Inflammatory macrophage treated with lipopolysaccharide for 1 hour (primary cell): ENCODE measurements at places on chromosomes 11 and 22.

DNA sequence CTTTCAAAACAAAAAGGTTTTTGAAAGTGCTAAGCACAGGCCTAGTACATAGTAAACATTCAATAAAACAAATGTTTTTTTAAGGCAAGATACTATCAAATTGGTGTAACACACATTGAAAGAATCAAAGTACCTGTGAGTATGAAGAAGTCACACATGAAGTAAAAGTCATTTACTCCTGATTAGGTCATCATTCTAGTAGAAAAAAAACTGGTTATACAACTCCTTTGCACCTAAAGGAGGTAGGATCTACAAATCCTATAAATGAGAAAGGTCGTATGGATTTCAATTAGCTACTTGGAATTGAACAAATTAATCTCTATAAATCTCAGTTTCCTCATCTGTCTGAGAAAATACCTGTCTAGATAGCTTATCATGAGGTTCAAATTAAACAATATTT, 80.8 kb downstream of the SIK3 start:
- DNase-seq, result no peak

DNA sequence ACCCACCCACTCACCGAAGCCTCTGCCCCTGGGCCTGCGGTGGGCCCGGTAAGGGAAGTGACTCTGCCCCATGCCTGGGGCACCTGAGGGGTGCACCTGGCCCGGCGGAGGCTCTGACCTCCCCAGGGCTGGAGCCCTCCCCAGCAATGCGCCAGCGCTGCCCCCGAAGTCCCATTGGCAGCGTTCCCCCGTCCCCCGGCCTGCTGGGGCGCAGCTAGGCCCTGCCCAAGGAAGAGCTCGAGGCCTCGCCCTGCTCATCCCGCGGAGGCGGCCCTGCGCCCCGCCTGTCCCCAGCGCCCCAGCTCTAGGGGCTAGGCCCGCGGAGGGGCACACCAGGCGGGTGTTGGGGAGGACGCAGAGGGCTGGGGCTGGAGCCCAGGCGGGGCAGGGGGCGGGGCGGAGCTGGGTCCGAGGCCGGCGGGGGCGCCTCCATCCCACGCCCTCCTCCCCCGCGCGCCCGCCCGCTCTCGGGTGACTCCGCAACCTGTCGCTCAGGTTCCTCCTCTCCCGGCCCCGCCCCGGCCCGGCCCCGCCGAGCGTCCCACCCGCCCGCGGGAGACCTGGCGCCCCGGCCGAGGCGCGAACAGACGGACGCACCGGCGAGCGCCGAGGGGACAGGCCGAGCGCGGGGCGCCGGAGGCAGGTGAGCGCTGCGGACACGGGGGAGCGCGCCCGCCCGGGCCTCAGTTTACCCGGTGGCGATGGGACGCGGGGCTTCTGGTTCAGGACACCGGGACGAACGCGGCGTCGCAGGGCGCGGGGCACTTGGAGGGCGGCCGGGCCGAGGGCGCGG, at the start of gene EPS8L2:
TSS of gene EPS8L2 (plus strand) at position 586 of the 793 bp plus-strand sequence. CDS start 3,177 bp downstream, outside the sequence.
- no peak for DNase-seq

DNA sequence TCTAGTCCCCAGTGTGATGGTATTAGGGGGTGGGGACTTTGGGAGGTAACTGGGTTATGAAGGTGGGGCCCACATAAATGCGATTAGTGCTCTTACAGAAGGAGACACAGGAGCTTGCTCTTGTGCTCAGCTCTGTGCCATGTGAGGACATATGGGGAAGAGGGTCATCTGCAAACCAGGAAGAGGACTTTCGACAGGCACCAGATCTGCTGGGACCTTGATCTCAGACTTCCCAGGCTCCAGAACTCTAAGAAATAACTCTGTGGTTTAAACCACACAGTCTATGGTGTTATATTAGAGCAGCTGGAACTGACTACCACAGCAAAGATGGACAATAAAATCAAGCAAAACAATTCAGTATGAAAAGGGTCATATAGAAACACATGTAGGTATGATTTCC, 26.7 kb downstream of the NNMT start:
- DNase-seq, result no peak

DNA sequence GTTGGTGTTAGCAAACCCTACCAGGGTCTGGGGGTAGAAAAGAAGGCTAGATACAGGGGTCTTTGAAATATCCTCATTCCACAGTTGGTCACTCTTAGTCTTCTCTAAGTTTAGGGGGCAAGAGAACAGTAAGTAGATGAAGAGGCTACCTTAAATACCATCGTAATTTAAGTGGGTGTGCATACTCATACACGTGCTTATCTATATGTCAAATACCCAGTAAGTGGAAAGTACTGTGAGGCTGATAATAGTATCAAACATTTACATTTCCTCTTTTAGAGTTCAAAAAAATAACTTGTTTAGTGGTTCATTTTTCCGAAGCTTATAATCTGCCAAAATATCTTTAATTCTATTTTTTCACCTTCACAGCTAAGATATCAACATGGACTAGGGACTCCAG, 90.7 kb downstream of the WNT11 start:
- no peak for DNase-seq

DNA sequence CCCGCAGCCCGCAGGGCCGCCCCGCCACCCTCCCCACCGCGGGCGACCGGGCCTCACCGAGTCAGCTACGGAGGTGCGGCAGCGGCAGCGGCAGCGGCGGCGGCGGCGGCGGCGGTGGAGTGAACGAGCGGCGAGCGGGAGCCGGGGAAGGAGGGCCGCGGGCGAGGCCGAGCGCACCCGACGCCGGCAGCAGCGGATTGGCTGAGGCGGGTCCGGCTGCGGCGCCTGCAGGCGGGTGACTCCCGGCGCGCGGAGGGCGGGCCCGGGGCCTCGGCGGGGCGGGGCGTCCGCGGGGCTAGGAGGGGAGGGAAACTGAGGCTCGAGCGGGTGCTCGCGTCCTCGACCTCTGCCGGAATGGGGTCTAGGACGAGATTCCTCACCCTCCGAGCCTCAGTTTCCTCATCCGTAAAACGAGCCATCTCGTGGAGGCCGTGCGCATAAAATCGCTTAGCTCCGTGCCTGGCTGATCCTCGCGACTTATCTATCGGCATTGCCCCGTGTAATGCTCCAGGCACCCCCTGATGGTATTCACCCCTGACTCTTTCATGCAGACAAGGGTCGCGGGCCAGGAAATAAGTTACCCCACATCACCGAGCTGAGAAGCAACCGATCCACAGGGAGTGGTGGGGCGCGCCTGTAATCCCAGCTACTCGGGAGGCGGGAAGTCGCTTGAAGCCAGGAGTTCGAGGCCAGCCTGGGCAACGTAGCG, at the start of gene CPT1A:
TSS of gene CPT1A (minus strand) at position 199 of the 709 bp plus-strand sequence. CDS start 26,442 bp downstream, outside the sequence.
- DNase-seq, result peak; percentile 58

DNA sequence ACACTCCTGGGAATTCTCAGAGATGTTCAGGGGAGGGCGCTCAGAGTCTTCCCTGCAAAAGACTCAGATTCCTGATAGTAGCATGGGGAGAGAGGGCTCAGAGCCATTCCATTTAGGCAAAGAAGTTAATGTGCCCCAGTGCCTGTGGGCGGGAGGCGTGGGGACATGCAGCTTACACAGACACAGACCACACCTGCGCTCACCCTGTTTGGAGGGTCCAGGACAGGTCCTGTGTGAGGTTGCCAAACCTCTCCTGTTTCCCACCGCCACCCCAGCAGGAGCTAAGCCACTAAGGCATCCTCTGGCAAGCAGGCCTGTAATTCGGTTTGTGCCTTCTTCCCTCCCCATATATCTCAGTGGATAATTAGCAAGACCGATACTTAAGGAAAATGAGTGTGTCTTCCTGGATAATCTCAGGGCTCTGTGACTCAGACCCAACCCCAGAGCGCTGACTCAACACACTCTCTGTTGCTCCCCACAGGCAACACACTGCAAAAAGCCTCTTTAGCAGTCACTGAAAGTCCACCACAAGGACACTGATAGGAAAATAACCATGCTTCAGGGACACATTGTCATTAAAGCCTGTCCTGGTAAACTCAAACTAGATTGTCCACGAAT, 118.9 kb upstream of the LMO1 start:
- DNase-seq, result no peak

DNA sequence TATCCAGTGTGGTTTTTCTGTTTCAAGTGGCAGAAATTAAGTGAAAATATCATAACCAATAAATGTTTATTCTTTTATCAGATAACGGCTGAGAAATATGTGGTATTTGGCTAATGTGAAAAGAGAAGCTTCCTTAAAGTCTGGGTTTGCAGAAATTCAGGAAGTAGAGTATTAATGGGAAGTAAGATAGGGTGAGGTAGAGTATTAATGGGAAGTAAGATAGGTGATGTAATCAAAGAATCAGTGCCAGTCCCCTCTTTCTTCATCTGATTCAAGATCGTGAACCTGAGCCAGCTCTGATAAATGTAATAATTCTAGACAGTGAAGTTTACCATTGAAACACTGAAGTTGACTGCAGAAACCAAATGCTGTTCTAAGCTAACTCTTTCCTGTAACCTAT, 30.9 kb downstream of the TRPC6 start:
- no peak for DNase-seq

- DNase-seq, result no peak
Observed at GRCh38 chr11:132719684-132720083, 812.6 kb downstream of the OPCML start.

GRCh38 chr11:120704256-120704750, 192.8 kb downstream of the GRIK4 start:
- DNase-seq, result no peak

DNA sequence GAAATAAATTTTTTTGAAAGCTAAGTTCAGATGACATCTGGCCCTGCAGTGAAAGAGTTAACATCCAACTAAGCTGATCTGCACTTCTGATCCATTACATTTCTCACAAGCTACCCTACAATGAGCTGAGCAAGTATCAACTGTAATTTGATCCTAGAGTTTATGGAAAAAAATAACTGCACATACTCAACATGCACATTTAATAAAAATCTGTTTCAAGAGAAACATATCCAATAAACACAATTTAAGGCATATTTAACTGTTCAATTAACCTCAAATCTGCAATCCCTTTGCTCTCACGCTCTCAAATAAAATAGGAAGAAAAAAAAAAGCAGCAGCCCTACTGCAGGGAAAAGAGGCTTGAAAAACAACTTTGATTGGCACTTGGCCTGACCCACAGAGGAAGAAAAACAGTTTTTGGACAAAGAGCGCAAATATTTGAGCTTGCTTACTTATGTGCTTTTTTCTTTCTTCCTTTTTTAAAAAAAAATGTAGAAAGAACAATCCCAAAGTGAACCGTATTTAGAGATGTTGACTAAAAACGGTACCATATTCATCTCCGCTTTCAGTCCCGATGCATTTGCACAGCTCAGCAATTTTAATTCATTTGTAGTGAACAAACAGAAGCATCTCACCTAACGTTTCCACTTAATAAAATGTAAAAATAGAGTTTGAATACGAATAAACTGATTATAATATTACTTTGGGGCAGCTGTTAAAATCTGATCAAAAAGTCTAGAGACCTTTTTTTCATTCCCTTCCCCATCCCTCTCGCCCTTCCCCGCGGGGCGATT, 1.6 kb downstream of the SESN3 start:
- DNase-seq, result peak; percentile 30

DNA sequence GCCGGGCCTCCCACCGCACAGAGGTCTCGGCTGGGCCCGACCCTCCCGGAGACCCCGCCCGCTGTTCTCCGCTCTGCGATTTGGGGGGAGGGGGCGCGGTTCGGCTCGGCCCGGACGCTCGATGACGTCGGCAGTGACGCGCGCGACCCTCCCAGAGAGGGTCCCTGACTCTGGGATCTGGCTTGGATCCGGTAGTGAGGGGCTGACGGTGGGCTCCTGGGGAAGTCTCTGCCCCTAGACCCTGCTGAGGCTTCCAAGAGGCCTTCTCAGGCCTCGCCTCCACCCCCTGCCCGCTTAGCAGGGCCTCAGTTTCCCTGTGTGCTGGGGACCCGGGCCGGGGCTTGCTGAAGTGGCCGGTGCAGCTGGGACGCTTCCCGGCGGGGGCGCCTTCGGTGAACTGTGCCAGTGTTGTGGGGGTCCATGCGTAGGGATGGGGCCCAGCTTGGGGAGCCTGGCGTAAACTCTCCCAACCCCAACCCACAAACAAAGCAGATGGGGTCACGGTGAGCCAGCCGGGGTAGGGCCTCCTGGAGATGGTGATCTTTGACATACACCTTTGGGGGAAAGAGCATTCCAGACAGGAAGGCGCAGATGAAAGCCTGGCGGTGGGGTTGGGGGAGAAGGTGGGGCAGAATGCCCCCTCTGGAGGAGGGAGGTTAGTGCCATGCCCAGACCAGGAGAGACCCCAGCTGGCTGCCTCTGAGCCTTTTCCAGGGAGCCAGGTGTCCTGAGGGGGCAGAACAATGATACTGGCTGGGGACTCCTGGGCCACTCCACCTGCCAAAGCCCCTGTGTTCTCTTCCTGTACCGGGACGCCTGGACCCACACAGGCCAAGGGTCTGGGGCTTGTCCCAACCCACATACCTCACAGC, 1.0 kb downstream of the B4GALNT4 start:
- no peak for DNase-seq

GRCh38 chr22:49404576-49405241, 423.0 kb downstream of the BRD1 start:
- no peak for DNase-seq

- DNase-seq, result no peak
Observed at GRCh38 chr11:31449040-31449439, 60.4 kb downstream of the IMMP1L start.

- DNase-seq, result peak; percentile 58
Observed at GRCh38 chr22:42519525-42520401, at the start of gene RRP7A. Gene RRP7A (minus strand): TSS chr22:42519796. CDS start chr22:42519786, 10 bp downstream.
